Bone marrow (tissue), 2 donors: ENCODE measurements at places on chromosomes 13 and 19.
A peak's percentile ranks its signal among the peaks of the same experiment; 100 is the strongest.

GRCh38 chr19:40575326-40575725, 1.3 kb upstream of the SHKBP1 start:
- DNase-seq, result no peak

DNA sequence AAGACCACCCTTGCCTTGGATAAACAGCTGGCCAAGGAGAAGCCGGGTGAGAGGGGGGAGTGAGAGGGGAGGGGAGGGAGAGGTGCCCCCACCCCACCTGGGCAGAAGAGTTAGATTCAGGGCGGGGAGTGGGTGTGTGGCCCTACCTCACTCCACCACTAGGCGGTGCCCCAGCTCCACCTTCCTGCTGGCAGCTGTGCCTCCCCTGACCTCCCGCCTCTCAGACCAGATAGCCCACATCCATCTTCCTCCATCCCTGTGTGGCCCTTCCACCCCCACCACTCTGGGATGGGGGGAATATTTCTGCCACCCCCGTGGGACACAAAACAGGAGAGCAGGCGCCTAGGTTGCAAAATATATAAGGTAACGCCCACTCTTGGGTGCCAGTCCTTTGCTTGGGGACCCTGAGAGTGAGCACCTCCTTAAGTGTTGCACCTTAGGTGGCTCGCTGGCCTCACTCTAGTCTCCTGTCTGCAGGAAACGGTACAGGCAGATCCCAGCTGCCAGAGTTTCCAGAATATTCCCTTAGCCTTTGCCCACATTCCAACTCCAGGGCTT, 13.8 kb upstream of the EHD2 start:
- DNase-seq, result peak; percentile 18

DNA sequence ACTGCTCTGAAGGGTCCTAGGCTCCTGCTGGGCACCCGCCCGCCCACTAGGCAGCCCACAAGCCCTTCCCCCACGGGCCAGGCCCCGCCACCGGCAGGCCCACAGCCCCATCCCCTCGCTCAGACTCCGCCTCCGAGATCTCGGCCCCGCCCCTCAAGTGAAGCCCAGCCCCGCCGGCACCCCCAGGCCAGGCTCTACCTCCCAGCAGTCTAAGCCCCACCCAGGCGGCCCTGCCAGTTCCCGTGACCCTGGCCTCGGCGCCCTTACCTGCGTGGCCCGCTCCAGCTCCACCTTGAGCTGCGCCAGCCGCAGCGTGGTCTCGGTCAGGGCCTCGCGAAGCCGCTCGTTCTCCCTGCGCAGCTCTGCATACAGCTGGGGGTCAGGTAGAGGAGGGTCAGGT, 16.3 kb downstream of the EPS8L1 start:
- DNase-seq, result no peak

- DNase-seq, result no peak
Observed at GRCh38 chr13:44110091-44110621, 230.5 kb downstream of the LACC1 start.

DNA sequence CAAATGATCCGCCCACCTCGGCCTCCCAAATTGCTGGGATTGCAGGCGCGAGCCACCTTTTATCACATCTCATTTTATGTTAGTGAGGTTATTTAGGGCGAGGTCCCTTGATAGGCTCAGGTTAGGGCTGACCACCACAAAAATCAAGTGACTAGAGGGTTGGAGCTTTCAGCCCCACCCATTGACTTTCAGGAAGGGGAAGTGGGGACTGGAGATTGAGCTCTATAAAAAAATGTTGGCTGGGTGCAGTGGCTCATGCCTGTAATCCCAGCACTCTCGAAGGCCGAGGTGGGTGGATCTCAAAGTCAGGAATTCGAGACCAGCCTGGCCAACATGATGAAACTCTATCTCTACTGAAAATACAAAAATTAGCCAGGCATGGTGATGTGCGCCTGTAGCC, 20.1 kb downstream of the FPR3 start:
- no peak for DNase-seq

DNA sequence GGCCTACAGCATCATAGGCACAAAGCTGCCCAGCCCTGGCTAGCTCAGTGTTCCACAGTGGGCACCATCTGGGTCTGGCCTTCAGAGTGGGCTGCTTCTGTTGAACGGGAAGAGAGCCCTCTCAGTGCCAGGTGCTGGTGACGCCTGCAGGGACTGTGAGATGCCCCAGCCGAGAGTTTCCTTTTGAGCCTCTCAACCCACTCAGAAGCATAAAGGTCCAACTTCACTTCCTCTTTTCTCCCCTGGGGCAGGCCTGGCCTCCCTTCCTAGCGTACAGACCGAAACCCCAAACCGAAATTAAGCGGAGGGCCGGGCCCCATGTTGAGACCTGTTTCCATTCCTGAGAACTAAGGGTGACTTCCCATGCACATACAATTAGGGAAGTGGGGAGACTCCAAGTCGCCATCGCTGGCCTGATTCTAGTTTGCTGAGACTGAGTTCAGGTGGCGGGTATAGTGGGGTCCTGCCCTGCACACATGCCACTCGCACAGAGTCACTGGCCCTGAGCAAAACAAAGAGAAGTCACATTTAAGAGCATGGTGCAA, 6.9 kb downstream of the RAB8A start:
- DNase-seq, result peak; percentile 86

DNA sequence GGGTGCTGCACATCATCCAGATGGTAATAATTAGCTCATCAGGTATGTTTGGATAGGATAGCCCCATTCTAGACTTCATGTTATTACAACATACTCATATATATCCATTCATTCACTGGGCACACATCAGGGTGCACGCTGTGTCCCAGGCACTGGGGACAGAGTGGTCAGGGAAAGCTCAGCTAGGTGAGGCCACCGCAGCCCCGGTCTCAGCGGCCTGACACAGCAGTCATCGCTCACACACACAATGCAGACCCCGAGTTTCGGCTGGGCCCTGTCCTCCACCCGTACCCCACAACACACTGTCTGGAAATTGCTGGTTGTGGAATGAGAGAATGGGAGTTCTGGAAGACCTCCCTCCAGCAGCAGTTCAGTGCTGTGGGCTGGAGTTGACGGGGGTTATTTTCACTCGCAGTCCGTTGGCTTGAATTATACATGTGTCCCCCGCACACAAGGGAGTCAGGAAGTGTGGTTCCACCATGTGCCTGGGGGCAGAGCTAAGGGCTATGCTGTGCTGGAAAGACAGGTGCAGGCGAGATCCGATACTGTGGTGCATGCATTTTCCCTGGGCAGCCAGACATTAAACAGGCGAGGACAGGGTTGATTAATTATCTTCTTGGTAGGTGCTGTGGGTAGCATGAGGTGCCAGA, 257.6 kb downstream of the TEX29 start:
- no peak for DNase-seq

- DNase-seq, result no peak
Observed at GRCh38 chr19:10962863-10963262, 2.0 kb downstream of the SMARCA4 start.

DNA sequence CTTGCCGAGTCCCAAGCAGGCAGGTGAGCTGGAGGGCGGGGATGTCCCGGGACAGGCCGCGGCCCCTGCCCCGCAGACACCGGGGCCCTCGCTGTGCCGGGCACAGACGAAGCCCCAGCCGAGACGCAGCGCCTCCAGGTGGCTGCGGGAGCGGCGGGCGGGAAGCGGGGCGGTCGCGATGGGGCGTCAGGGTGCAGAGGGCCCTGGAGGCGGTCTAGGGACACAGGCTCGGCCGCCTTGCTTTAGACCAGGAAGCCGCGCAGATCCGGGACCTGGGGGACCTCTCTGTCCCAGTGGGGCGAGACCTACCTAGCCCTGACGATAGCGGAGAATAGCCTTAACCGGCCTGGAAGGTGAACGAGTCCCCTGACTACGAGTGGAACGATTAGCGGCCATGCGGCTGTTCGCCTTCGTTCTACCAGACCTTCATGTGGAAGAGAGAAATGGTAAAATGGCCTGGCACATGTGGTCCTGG, 4.2 kb upstream of the ZNF564 start:
- DNase-seq, result no peak

DNA sequence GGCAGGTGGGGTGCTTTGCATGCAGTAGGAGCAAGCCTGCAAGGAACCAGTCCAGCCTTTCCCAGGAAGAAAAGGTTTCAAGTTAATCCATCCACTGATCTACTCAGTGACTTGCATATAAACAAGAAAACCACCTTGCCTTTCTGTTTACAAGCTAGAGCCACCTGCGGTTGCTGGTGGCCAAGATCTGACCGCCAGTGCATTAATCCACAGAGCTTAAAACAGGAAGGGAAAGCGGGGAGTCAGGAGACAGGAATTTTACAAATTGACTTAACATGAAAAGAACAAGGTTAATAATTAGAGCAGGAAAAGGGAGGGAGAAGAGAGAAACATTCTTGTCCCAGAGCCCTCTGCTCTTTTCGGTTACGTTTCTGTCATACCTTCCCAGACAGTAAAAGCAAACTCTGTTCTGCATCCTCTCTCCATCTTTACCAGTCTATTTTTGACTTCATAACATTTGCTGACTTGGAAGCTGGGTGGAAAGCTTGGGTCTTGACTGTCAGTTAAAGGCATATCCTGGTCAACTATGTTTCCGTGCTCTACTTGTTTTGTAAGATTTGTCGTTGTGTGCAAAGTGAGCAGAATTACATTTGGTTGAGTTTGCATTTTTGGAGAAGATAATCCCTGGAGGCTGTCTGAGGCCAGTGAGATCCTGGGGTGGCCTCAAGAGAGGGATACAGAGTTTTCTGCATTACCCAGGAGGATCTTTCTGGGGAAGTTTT, 760.6 kb downstream of the EFNB2 start:
- no peak for DNase-seq

DNA sequence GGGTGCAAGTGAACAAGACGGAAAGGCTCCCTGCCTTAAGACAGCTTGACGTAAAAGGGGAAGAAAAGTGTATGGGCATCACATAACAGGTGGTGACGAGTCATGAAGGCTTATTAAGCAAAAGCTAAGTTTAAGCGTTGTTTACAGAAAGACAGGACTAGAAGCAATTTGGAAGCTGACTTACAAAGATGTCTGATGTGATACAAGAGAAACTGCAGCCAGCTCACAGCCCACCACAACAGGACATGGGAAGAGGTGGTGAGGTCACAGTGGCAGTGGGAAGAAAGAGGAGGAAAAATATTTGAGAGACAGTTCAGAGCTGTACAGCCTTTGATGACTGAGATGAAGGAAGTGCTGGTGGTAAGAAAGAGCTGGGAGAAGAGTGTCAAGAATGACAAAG, 181.6 kb downstream of the KLF12 start:
- DNase-seq, result no peak

DNA sequence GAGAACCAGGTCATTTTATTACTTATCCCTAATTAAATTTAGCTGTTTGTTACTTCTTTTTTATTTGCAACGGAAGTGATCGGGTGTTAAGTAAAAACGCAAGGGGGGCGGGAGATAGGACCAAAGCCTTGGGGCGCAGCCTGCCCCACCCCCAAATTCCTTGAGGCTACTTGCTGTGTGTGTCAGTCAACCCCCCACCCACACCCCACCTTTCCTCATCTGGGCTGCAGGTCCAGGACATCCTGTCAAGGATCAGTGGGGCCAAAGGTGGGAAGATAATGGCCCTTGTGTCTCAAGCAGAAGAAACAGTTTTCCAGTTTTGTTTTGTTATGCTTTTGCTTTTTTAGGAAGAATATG, 1.2 kb upstream of the FOXO1 start:
- no peak for DNase-seq
